ENCODE measurements at places on chromosomes 12 and 14. TPM values are rescaled to one million over a fixed set of nuclear protein-coding genes. Genes with fewer than 3 reads are reported as not detected.

CCDC177 gene
- 0.06 TPM for total RNA-seq

ACSM4 gene
- total RNA-seq, result not detected

GRCh38 chr12:52305921-52306705, 14.8 kb upstream of the KRT81 start:
- H3K4me3 ChIP-seq, result no peak overlapping the region
- H3K27ac ChIP-seq, result no peak overlapping the region
- no peaks in the 10 kb centered on the region for H3K36me3 ChIP-seq
- no peak for DNase-seq

DNA sequence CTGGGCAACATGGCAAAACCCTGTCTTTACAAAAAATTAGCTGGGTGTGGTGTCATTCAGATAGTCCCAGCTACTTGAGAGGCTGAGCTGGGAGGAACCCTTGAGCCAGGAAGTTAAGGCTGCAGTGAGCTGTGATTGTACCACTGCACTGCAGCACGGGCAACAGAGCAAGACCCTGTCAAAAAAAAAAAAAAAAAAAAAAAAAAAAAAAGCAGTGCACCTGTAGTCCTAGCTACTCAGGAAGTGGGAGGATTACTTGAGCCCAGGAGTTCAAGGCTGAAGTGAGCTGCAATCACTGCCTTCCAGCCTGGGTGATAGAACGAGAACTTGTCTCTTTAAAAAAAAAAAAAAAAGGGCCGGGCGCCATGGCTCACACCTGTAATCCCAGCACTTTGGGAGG, 5.6 kb downstream of the REM2 start:
- H3K27ac ChIP-seq, result no peak overlapping the region
- no peaks in the 10 kb centered on the region for H3K36me3 ChIP-seq
- no peaks in the 10 kb centered on the region for H3K27me3 ChIP-seq
- no peaks in the 10 kb centered on the region for H3K4me1 ChIP-seq

DNA sequence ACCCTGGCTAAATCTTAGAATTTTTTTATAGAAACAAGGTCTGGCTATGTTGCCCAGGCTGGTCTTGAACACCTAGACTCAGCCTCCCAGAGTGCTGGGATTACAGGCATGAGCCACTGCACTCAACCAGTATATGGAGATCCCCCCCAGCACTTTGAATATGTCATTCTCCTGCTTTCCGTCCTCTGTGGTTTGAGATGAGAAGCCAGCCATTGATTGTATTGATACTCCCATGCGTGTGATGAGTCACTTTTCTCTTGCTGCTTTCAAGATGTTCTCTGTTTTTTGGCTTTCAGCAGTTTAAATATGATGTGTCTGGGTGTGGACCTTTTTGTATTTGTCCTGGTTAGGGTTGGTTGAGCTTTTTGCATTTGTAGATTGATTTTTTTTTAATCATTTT, 75.2 kb upstream of the DNM1L start:
- no peak overlapping the region for H3K27ac ChIP-seq
- no peaks in the 10 kb centered on the region for H3K27me3 ChIP-seq
- no peak overlapping the region for H3K4me3 ChIP-seq
- no peaks in the 10 kb centered on the region for H3K4me1 ChIP-seq
- H3K36me3 ChIP-seq, result peaks cover 5% of the 10 kb centered on the region

DNA sequence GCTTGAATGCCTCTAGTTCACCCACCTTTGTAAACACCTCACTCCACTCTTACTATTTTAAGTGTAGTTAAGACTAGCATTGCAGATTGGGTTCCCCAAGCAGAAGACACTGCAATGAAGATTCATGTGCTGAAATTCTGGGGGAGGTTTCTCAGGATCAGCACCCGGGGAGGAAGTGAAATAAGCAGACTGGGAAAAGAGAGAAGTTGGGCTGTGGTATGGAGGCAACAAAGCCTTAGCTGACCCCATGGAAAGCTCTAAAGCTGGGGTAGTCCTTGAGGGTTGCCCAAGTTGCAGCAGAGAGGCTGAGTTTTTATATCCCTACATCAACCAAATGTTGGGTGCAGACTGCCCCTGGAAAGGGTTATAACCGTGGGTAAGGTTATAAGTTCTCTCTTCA, 23.9 kb upstream of the IGF1 start:
- no peaks in the 10 kb centered on the region for H3K27me3 ChIP-seq
- no peak for DNase-seq
- no peaks in the 10 kb centered on the region for H3K36me3 ChIP-seq

DNA sequence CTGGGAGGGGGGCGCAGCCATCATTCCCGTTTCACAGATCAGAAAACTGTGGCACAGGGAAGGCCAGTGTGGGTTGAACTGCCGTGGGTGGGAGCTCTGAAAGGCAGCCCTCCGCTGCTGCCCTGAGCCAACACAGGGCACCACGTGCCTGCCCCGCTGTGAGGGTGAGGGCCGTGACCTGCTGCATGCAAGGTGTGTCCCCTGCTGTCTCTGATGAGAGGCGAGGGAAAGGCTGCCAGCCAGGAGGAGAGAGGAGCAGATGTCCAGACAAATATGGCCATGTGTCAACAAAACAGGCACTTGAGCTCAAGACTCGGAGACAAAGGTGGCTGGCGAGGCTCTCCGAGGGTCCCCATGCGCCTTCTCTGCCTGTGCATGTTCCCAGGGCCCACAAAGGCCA, 108.8 kb downstream of the RBM19 start:
- H3K27me3 ChIP-seq, result no peaks in the 10 kb centered on the region
- DNase-seq, result no peak
- peaks cover 24% of the 10 kb centered on the region for H3K4me1 ChIP-seq

GRCh38 chr14:78967111-78967809, 797.1 kb downstream of the NRXN3 start:
- DNase-seq, result no peak
- no peaks in the 10 kb centered on the region for H3K4me1 ChIP-seq
- no peak overlapping the region for H3K4me3 ChIP-seq
- H3K27me3 ChIP-seq, result no peaks in the 10 kb centered on the region

DNA sequence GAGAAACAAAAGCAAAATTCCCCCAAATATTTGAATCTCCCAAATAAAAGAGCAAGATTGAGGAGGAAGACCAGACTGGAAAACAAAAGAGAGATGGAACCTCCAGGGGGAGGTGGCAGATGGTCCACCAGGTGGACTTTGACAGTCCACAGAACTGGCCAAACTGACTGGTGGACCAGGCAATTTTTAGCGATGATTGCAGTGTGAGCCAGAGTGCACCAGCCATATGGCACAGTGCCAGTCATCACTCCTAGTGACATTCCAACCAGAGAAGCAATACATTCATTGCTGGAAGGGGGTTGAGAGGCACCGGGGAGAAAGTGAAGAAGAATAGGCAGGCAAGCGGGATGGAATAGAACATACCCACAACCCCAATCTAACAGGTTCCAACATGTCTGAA, 182.9 kb downstream of the EXOC5 start:
- H3K27me3 ChIP-seq, result no peaks in the 10 kb centered on the region
- no peak overlapping the region for H3K27ac ChIP-seq
- no peak overlapping the region for H3K4me3 ChIP-seq

DNA sequence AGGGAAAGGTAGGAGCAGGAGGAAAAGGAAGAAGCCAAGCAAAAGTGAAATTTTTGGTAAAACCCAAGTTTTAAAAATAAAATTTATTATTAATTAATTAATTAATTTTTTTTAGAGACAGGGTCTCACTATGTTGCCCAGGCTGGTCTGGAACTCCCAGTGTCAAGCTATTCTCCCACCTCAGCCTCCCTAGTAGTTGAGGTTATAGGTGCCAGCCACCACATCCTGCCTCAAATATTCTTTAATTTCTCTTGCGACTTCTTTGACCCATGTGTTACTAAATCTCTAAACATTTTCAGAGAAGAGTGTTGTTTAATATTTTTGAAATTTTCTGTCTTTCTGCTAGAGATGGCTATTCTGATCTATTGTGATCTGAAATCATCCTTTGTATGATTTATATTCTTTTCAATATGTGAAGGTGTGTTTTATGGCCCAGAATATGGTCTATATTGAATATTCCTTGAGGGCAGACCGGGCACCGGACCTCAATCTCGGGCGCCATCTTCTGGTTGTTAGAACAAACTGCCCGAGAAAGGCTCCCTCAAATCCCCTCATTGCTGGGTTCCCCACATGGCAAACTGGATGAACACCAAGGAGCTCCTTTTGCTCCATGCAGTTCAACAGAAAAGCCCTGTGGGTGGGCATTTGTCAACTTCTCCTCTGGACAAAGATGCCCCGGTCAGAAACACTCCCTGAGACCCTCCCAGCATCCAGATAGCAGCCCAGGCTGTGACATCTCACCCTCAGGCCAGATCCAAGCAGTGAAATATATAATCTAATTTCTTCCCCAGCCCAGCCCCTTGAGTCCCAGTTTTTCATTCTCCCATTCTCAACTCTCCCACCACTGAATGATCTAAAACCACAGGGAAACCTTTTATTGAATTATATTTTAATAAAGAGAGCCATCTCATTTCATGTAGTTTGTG, 110.5 kb downstream of the ASCL4 start:
- peak; percentile 43 for DNase-seq
- no peaks in the 10 kb centered on the region for H3K4me1 ChIP-seq
- H3K36me3 ChIP-seq, result no peaks in the 10 kb centered on the region

GRCh38 chr12:23666866-23667265, 282.6 kb downstream of the SOX5 start:
- H3K27ac ChIP-seq, result no peak overlapping the region
- H3K4me3 ChIP-seq, result no peak overlapping the region
- no peak for DNase-seq
- no peaks in the 10 kb centered on the region for H3K4me1 ChIP-seq

RPS6KL1 gene
- 1.8 TPM for total RNA-seq

DNA sequence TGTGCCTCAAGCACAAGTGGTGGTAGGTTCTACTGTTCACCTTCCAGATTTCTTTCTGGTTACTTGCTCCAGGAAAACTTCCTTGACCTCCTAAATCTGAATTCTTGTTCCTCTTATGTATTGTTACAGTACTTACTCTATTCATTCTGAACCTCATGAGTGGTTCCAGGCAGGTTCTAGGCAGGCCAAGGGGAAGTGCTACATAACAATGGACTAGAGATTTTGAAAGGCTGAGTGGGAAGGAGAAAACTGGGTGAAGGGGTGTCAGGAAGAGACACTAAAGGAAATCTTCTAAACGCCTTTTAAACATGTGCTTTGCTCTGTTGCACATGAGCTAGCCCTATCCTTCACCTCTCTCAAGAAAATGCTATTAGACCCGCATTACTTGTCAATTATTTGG, 1.6 kb downstream of the YARS2 start:
- H3K36me3 ChIP-seq, result peaks cover 31% of the 10 kb centered on the region
- no peaks in the 10 kb centered on the region for H3K27me3 ChIP-seq
- H3K4me1 ChIP-seq, result peaks cover 5% of the 10 kb centered on the region
- H3K27ac ChIP-seq, result no peak overlapping the region
- DNase-seq, result no peak

All from SJCRH30 (cell line).